ENCODE measurements at places on chromosomes 3 and 15.
A peak's percentile ranks its signal among the peaks of the same experiment; 100 is the strongest.

GRCh38 chr3:157491136-157491535, 12.1 kb downstream of the VEPH1 start:
- DNase-seq: no peak

GRCh38 chr3:36893826-36894225, 51.0 kb downstream of the TRANK1 start:
- DNase-seq: no peak

- no peak for DNase-seq
Observed at GRCh38 chr15:81152799-81153198, 18.7 kb downstream of the CFAP161 start.

DNA sequence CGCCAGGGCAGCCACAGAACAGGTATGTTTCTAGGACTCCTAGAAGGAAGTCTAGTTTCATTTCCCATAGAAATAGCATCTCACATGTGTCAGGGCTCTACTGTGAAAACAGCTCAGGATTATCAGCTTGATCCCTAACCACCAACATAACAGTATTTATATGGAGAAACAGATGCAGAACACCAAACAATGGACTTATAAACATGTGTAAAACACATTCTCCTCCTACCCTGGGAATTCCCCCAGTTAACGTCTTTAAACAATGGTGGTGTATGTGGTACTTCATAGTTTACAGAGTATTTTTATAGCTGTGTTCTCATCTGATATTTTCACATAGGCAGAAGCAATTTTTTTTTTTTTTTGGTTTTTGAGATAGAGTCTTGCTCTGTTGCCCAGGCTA, 9.7 kb downstream of the TNFSF10 start:
- DNase-seq: no peak

- DNase-seq: no peak
Observed at GRCh38 chr3:190722181-190722905, 140.2 kb downstream of the GMNC start.

GRCh38 chr3:47128137-47128536, 35.8 kb downstream of the SETD2 start:
- peak; percentile 3 for DNase-seq

GRCh38 chr3:102136183-102136582, 286.9 kb downstream of the NFKBIZ start:
- no peak for DNase-seq

DNA sequence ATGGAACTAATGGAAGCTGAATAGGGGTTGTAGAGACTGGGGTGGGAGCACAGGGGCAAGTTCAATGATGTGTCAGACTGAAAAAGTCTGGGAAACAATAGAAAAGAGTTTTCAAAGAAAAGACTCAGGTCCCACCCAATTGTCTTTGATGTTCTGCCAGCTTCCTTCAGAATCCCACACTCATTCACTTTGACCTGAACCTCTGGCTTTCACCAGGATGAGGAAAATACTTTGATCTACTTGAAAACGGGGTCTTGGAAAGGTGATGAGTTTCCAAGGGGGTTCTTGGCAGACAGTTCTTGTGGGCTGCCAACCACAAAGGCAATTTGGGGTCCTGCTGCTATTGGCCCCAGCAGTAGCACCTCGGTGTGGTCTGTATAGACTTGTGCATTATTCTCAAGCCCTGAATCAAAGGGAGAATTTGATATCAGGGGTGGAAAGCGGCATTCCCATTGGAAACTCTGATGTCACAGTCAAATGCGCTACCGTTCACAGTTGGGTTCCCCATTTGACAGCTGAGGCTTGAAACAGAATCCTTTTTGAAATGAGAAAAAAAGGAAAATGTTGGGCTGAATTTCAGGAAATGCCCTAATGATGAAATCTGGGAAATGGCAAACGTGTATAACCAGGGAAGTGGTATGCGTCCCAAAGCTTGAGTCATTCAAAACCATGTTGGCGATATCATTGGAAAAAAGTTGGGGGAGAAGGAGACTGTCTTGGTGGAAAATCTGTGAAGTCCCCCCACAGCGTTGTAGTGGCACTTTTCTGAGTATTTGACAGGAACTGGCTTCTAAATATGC, 229.2 kb upstream of the LRTM1 start:
- DNase-seq: no peak

- no peak for DNase-seq
Observed at GRCh38 chr15:63638839-63639238, 41.7 kb downstream of the FBXL22 start.

DNA sequence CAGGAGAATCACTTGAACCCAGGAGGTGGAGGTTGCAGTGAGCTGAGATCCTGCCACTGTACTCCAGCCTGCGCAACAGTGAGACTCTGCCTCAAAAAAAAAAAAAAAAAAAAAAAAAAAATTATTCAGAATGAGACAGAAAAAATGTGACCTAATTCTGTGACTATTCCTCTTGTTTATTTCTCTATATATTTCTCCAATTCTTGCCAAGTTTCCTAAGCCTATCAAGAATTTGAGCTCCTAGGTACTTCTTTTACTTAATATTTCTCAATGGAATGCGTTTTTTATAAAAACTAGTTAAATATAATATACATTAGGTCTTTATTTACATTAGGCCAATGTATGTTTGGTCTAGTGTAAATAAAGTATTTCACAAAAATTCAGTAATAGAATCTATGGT, 86.8 kb downstream of the NAALADL2 start:
- no peak for DNase-seq

GRCh38 chr3:195845483-195845882, 33.8 kb upstream of the MUC4 start:
- no peak for DNase-seq
